ENCODE measurements at places on chromosomes 12 and 14. TPM values are rescaled to one million over a fixed set of nuclear protein-coding genes. Genes with fewer than 3 reads are reported as not detected.

DNA sequence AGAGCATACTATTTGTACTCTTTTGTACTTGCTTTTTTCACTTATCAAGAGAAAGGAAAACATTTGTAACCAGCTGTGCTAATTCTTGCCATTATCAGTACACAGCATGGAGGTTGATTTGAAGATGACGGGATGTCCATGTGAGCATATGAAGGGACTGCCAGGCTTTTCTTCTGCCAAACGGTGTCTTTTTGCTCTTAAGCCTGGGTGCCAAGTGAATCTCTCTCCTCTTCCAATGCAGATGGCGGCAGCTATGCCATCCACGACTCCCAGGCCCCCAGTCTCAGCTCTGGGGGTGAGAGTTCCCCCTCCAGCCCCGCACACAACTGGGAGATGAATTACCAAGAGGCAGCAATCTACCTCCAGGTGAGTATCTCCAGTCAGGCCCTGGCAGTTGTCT, 38.9 kb downstream of the TPCN1 start:
- H3K27me3 ChIP-seq = no peaks in the 10 kb centered on the region
- peaks cover 2% of the 10 kb centered on the region for H3K36me3 ChIP-seq
- peaks cover 5% of the 10 kb centered on the region for H3K4me1 ChIP-seq
- no peak overlapping the region for H3K4me3 ChIP-seq
- DNase-seq = no peak

DNA sequence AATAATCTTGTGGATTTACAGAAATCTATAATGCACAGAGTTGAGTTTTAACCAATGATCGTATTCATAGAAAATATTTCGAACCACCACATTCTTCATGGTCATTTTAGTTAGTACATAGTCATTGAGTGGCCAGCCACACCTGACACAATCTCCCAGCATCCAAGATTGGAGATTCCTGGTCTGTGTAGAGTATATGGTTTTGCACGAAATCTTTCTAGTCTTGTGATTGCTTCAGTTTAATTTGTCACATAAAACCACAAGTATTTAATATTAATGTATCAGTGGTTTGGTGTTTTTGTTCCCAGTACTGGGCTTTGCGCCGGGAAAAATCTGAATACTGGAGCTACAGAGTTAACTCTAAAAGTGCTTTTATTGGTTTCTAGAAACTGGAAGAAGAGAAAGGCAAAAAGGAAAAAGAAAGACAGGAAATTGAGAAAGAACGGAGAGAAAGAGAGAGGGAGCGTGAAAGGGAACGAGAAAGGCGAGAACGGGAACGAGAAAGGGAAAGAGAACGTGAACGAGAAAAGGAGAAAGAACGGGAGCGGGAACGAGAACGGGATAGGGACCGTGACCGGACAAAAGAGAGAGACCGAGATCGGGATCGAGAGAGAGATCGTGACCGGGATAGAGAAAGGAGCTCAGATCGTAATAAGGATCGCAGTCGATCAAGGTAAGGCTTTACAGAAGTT, 33.4 kb upstream of the PSEN1 start:
- H3K4me3 ChIP-seq = no peak overlapping the region
- H3K27ac ChIP-seq = no peak overlapping the region
- no peaks in the 10 kb centered on the region for H3K27me3 ChIP-seq
- H3K4me1 ChIP-seq = no peaks in the 10 kb centered on the region

DNA sequence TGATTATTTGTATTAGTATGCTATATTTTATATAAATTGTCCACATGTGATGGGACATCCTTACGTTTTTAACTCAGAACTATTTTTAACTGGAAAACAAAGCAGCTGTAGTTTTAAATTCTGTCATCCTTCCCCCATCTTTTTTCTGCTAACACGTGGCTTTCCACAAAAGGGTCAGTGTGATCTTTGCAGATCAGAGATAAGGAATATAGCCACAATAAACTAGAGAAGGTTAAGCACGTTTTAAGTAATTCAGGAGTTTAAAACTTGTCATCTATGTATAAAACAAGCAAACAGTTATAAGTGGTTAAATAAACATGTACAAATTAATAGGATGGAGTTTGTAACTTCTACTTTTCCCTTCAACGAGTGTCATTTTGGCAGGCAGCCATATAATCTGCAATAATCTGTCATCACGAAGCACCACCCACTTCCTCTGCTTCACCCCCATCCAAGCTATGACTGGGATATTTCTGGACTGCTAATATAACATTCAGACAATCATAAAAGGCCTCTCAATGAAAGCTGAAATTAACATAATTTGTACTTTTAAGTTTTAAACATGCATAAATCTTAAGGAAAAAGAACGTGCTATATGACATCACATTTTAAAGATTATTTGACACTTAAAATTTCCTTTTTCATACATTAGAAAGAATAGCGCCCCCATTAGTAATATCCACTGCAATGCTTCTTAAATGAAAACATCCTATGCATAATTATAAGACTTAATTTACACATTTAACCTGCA, 15.3 kb downstream of the TAOK3 start:
- H3K4me3 ChIP-seq = no peak overlapping the region
- no peak for DNase-seq
- no peak overlapping the region for H3K27ac ChIP-seq
- no peaks in the 10 kb centered on the region for H3K4me1 ChIP-seq
- H3K36me3 ChIP-seq = no peaks in the 10 kb centered on the region
- no peaks in the 10 kb centered on the region for H3K27me3 ChIP-seq

The LRIG3 gene
- 51.4 TPM for total RNA-seq

The COCH gene
- total RNA-seq = 1.4 TPM

DNA sequence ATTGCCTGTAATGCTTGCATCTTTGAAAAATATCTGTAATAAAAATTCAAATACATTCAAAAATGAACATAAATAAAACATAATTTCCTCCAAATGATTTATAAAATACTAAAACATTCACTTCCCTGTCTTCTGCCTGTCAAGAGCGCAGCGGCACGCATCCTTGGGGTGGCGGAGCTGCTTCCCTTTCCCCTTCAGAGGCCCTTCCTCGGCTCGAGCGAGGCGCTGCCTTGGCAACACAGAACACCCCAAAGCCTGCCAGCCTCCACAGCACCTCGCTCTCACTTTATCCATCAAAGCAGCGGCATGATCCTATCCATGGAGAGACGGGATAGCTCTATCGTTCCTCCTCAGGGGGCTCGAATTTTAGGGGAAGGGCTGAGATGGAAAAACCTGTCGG, 146.2 kb downstream of the GXYLT1 start:
- DNase-seq = no peak
- H3K27ac ChIP-seq = no peak overlapping the region
- H3K4me1 ChIP-seq = no peaks in the 10 kb centered on the region
- no peaks in the 10 kb centered on the region for H3K27me3 ChIP-seq
- H3K4me3 ChIP-seq = no peak overlapping the region
- no peaks in the 10 kb centered on the region for H3K36me3 ChIP-seq

DNA sequence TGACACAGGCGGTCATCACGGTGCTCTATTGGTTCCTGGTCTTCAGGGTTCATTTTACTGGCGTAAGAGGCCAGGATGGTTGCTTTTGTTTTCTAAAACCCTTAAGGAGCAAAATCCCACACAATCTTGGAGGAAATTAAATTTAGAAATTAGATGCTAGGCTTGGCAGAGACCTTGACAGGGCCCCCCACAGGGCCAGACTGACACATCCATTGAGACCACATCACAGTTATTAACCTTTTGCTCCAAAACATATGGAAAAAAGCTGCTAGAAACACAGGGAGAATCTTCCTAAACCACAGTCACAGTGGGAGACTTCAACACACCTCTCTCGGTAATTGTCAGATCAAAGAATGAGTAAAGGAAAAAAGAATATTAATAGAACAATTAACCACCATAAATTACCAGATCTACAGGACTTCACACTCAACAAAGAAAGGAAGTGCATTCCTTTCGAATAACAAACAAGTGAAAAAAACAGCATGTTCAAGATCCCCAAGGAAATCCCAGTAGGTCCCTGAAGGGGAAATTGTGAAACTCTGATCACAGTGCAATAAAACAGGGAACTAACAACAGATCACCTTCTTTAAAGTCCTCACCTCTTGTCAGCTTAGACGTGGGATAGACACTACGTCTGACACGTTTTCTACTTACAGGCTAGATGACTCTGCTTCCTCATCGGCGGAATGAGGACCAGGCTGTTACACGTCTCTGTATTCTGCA, 40.2 kb upstream of the TMEM179 start:
- no peak overlapping the region for H3K27ac ChIP-seq
- no peaks in the 10 kb centered on the region for H3K36me3 ChIP-seq
- no peak overlapping the region for H3K4me3 ChIP-seq
- no peaks in the 10 kb centered on the region for H3K27me3 ChIP-seq

DNA sequence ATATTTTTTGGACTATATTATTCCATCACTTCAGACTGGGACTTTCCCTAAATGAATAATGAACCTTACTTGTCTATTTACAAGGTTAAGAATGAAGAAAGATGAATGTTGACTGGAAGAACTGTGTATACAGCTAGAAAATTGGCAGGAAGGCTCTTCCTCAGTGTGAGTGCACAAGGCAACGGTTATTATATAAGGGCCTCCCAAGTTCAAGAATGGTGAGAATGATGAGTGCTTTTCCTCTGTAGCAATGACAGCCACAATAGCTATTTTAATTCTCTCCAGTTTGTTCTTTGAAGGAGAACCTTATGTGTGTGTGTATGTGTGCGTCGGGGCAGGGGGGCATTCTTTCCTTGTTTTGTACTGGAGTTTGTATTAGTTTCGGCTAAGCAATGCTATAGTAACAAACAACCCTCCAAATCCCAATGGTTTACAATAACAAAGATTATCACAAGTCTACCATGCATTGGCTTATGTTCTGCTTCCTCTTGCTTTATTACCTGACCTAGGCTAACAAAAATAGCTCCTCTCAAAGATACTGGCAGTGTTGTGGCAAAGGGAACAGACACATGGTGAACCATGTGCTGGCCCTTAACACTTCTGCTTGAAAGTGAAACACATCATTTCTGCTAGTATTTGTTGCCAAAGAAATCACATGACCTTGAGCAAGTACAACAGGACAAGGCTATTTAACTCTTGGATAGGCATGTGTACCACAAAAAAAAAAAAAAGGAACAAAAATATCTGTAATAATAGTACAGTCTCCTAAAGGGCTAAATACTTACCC, 139.5 kb downstream of the RMST start:
- DNase-seq = no peak
- H3K27ac ChIP-seq = no peak overlapping the region
- H3K27me3 ChIP-seq = no peaks in the 10 kb centered on the region
- no peak overlapping the region for H3K4me3 ChIP-seq
- no peaks in the 10 kb centered on the region for H3K36me3 ChIP-seq
- H3K4me1 ChIP-seq = no peaks in the 10 kb centered on the region

The DPF3 gene
- total RNA-seq = 2.2 TPM

The STXBP6 gene
- total RNA-seq = 1.8 TPM

The KRT75 gene
- total RNA-seq = not detected

DNA sequence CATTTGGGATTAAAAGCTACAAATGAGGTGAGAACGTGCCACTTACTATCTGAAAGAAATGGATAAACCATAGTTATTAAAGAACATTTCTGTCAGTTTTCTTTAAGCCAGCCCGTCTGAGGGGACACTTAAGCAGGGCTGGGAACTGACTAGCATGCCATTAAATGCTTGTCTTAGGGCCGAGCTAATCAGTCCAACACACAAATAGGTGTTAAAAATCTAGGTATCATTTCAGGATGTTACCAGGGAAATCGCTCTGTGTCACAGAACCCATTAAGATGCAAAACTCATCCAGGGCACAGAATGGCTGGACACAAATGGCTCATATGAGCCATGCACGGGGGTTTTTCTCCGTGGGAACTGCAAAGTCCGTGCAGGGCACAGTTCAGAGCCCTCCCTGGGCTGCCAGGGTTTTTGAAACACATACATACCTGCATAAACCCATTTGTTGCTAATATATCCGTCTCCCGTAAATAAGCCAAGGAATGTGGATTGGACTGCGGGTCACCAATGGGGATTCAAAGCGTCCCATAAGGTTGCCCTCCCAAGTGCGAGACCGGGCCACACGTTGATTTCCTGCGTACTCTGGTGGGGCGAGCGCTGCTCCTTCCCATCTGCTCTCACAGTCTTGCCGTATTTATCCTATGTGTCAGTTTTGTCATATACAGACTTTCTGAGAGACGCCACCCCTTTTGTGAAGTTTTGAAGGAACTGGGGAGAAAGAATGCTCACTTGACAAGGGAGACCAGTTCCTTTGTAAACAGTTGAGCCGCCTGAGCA, 5.4 kb upstream of the GSC start:
- no peak for DNase-seq
- H3K4me3 ChIP-seq = no peak overlapping the region
- no peaks in the 10 kb centered on the region for H3K27me3 ChIP-seq
- H3K4me1 ChIP-seq = no peaks in the 10 kb centered on the region
- no peak overlapping the region for H3K27ac ChIP-seq

DNA sequence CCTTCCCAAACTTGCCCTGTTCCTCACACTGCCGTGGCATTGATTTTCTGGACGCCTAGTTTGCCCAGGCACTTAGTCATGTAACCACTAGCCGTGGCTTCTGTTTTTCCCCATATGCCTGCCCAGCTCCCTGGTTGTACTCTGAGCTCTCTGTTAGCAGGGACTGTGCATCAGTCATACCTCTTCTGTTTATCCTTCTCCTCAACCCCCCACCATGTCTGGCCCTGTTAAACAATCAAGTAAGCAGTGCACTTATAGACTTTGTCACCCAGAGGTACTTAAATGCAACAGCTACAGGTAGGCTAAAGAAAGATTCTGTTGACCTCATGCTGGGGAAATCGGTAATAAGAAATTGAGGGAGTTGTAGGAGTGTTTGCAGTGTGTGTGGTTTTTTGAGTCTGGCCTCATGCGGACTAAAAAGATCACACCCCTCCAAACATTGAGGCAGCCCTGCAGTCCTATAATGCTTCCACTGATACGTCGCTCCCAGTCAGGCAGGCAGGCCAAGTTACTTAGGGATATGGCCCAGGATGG, 17.0 kb downstream of the UBE3B start:
- H3K4me3 ChIP-seq = no peak overlapping the region
- no peak overlapping the region for H3K27ac ChIP-seq
- no peaks in the 10 kb centered on the region for H3K27me3 ChIP-seq
- peaks cover 16% of the 10 kb centered on the region for H3K36me3 ChIP-seq
- no peak for DNase-seq

The ASB2 gene
- 53.3 TPM for total RNA-seq

The ADAM21 gene
- total RNA-seq = 0.24 TPM

GRCh38 chr12:67512061-67512460, 136.5 kb upstream of the DYRK2 start:
- no peak overlapping the region for H3K4me3 ChIP-seq
- no peak overlapping the region for H3K27ac ChIP-seq
- no peaks in the 10 kb centered on the region for H3K27me3 ChIP-seq
- no peaks in the 10 kb centered on the region for H3K36me3 ChIP-seq

The CDC42BPB gene
- 101 TPM for total RNA-seq

GRCh38 chr14:76208340-76208739, 56.6 kb downstream of the GPATCH2L start:
- H3K36me3 ChIP-seq = peaks cover 2% of the 10 kb centered on the region
- no peak overlapping the region for H3K4me3 ChIP-seq
- H3K4me1 ChIP-seq = no peaks in the 10 kb centered on the region
- DNase-seq = no peak
- H3K27ac ChIP-seq = no peak overlapping the region
- H3K27me3 ChIP-seq = no peaks in the 10 kb centered on the region
